ENCODE measurements at places on chromosomes 7 and 10.

DNA sequence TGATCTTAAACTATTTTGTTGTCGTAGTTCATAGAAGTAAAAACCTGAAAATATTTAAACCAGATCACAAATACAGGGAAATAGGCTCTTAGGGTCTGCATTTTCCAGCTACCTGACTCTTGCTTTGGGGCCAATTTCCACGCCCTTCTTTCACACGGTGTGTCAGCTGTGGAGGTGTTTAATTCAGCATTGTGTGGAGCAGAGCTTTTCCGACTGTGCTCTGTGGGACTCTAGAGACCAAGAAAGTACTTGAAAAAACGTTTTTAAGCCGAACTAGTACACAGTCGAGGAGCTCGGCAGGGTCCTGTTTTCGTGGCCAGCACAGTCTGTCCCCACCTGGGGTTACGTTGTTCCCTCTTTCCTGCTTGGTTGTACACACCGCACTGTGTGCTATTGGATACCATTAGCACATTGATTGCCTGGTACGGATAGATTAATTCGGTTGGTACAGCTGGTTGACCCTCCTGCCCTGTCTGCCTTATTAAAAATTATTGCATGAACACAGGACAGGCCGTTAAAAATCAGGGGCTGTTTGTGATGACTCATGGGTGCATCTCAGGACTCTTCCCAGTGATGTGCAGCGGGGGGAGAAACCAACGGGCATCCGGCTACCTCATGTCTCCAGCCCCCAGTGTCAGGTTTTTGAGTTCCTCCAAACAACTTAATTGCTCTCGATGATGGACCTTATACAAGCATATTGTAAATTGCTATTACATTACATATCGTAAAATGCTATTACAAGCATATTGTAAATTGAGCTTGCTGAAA is 80.7 kb upstream of the BTBD16 start:
- peak; percentile 57 for DNase-seq

DNA sequence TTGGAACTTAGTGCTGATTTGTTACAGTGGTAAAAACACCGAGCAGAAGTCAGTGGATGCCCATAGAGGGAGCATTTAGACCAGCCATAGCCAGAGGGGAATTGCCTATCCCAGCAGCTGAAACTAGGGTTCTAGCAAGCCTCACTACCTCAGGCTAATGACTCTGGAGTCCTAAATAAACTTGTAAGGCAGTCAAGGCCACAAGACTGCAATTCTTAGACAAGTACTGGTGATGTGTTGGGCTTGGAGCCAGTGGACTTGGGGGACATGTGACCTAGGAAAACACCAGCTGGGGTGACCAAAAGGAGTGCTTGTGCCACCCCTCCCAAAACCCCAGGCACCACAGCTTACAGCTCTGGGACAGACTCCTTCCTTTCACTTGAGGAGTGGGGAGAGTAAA is 209.0 kb downstream of the MAGI2 start:
- no peak for DNase-seq

DNA sequence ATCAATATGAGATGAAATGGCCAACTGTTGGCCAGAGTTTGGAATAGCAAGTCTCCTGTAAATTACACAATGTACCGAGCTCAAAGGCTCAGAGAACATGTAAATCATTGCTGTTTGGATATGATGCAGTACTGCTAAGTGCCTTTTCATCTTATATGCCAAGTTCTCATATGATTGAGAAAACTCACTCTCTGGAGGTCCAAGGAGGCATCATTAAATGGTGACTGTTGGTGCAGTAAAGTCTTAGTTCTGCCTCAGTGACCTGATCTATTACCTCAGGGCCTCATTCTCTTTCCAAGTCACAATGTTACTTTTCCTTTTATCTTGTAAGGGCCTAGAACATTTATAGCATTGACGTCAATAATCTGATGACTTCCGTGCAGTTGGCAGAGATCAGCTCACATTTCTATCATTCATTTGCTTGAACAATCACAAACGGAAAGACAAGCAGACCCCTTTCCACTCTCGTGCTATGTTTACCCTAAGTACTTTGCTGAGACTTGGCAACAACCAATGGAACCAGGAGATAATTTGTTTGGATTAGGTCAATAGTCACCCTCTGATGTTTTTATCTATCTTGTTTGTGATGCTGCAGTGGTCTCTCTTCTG is 32.6 kb upstream of the PDK4 start:
- DNase-seq: peak; percentile 98

GRCh38 chr7:117871401-117871777 is 1.9 kb downstream of the CTTNBP2 start:
- no peak for DNase-seq

- DNase-seq: peak; percentile 44
Measured at GRCh38 chr10:114879541-114880158, 58.1 kb downstream of the FHIP2A start.

- peak; percentile 6 for DNase-seq
Measured at GRCh38 chr10:68007356-68007755, 67.7 kb downstream of the HERC4 start.

DNA sequence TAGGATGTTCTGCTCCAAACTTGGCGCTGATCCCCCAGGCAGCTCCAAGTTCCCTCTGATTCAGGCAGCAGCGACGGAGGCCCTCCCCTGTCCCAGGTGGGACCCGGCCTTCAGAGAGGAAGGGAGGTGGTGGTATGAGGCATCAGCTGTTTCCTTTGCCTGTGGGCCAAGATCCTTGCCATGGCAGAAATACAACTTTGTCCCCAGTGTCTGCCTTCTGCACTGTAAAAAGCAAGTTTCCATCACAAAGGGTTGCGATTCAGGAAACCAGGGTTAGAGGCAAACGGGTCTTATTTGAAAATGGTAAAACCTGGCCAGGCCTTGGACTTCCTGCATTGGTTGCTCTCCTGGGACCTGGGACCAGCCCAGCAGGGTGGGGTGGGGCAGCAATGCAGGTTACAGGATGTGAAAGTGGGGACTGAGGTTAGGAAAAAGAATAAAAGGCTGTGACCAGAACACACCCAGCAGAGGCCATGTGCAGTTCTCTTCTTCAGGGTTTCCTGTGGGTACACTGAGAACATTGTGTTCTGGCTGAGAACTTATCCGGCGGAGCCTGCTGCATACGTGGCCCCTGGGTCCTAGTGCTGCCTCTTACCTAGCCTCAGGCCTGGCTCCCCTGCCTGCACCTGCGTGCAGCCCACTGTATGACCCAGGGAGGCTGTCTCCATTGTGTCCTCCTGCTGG is 25.1 kb upstream of the DDIT4 start:
- DNase-seq: peak; percentile 87

DNA sequence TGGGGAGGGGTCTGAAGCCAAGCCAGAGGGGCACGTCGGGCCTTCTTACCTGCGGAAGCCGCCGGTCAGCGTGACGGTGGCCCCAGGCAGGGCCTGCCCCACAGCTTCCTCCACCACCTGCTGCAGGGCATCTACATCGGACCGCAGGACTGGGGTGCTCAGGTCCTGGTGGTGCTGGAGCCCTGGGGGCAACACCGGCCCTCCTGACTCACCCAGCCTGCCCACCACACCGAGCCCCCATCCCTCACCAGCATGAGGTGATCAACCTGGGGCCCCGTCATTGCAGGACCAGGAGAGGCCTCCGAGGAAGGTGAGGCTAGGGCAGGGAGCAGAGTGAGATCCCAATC is 8.0 kb downstream of the POLM start:
- DNase-seq: no peak

DNA sequence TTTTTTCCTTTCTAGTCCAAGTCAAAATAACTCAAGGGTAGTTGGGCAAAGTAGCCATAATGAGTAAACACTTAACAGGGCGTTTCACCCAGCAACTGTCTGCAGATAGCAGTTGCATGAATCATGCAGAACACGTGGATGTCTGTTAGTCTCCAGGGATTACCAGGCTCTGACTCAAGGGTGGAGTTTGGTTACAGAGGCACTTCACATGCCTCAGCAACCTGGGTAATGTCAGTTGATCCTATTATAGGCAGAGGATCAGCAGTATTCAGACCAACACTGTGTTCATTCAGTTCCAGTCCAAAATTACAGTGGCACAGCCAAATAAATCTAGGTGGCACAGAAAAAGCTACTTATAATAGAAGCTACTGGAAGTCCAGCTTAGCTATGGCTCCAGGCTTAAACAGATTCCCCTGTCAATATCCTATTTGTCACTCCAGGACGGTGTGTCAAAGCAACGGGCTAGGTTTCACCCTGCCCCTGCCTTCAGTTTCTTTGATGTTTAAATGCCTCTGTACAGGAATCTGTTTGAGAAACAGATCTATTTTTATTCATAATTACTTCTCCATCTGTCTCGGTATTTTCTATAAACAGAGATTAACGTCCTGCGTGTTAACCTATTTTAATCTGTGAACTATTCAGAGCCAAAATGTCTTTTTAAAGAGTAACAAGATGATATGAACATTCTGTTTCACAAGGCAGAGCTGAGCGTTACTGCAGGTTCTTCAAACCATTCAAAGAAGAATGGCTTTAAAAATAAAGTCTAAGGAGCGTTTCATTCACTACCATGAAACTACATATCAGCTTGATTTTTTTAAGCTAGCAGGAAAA is 162.6 kb upstream of the AKR1E2 start:
- DNase-seq: peak; percentile 100

DNA sequence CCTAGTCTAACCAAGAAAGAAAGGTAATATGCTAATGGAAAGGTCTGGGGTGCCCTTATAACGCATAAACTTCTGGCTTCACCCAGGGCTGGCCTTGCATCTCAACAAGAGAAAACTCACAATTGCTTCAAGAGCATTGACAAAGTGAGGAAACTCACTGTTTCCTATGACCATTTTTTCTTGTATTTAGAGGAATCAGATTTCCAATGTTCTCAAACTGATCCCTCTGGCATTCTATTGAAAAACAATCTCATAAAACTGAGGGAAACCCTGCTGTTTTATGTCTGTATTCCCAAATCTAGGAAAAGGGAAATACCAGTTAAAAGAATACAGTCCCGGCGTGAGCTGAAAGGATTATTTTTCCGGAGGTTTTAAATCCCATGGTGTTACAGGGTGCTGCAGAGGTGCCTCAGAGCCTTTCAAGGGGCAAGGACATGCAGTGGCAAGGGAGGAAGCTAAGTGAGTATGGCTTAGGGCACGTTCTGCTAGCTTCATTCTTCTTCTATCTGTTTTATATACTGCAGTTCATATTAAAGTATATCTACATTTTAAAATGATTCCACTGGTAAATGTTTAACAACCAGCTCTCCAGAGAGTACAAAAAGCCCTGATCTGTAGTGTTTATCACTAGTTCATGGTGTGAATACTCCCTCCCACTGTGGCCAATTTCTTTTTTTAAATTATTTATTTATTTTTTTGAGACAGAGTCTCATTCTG is 68.7 kb downstream of the CAV1 start:
- no peak for DNase-seq

- peak; percentile 76 for DNase-seq
Measured at GRCh38 chr7:4745971-4746919, 29.2 kb upstream of the AP5Z1 start.

All from fibroblast of mammary gland (primary cell).